Activated T-helper 1 cell treated with Interleukin-2 at 50 U/mL for 16 hours (primary cell): ENCODE measurements at places on chromosomes 12 and 14.

GRCh38 chr12:120979862-120980696, 1.7 kb downstream of the HNF1A start:
- no peak for DNase-seq

DNA sequence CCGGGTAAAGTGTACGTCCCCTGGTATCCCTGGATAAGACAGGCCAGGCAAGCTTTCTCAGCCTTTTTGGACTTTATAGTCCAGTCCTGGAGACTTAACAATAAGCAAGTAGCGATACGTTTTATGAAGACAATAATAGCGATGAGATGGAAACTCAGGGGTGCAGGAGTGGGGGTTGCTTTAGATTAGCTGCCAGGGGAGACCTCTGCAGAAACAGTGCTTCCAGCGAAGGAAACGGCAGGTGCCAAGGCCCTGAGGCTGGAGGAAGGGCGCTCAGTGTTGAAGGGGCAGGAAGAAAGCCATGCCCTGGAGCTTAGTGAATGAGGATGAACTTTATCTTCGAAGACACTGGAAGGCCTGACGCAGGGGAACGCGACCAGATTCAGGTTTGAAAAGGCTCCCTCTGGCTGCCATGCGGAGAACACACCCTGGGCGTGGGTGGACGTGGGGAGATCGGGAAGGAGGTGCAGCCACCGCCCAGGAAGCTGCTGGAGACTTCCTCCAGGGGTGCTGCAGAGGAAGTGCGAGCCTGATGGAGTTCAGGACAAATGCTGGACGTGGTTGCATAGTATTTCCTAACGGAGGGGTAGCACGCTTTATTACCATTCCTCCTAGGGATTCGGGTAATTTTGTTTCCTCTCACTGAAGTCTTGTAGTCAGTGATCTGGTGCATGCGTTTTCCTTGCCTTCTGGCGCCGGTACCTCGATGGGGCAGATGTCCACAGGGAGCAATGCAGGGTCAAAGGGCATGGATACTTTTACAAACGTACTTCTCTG, 26.1 kb upstream of the UBC start:
- peak; percentile 70 for DNase-seq

GRCh38 chr12:54786081-54786480, 68.2 kb upstream of the MUCL1 start:
- no peak for DNase-seq

DNA sequence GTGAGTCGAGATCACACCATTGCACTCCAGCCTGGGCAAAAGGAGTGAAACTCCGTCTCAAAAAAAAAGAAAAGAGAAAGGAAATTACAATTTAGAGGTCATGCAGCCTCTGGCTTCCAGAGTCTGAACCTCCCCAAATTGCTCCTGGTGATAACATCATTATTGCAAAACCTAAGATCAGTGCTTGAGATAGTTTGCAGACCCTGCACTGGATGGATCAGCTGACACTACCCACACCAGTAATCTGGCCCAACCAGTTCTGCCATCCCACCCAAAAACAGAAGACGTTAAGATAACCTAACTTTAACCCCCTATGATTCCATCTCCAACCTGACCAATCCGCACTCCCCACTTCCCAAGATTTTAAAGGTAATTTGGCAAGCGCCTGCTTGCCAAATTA, 353.7 kb upstream of the DIO2 start:
- no peak for DNase-seq

- DNase-seq: no peak
Observed at GRCh38 chr12:129604506-129604905, 299.3 kb downstream of the TMEM132D start.

GRCh38 chr12:49580572-49581535, 12.9 kb upstream of the MCRS1 start:
- DNase-seq: peak; percentile 27
